Stimulated activated CD8-positive, alpha-beta memory T cell treated with anti-CD3 and anti-CD28 coated beads, Interleukin-15, amount 100 ng/mL, for 48 hours (primary cell): ENCODE measurements at places on chromosomes 4 and X.

DNA sequence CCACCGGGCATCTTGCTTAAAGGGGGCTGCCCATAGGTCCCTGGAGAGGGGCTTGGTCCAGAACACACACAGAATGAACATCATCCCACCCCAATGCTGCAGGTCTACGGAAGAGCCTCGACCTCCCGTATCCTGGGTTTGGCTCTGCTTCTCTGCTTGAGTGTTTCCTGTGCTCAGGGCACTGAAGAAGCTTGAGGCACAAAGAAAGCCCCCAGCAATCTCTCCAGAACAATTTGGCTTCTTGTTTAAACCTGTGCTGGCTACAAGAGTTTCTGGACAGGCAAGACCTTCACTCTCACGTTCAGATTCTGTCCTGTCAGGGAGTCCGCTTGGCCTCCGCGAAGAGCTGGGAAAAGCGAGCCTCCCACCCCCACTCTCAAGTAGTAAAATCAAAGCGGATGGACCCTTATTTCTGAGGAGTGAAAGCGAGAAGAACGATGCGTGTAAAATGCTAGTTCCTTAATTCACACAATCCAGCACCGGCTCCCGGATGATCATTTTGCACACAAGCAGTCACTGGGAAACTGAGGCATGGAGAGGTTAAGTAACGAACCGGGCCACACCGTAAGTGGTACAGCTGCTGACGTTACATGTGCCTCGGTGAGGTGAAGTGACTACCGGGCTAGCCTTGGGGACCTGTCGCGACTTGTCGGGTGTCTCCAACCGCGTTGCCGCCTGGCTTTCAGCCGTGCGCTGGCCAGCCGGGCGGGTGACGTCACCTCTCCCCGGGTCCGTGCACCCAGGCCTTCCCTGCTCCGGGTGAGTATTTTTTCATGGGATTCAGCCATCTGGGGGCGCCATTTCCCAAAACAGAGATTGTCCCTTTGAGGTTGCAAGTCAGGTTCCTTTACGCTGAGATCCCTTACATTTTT lies 3.1 kb upstream of the SFRP2 start:
- no peak for DNase-seq

- no peak for DNase-seq
Measured at GRCh38 chrX:96372313-96373046, 312.2 kb upstream of the DIAPH2 start.

- DNase-seq, result no peak
Measured at GRCh38 chr4:90124276-90124675, 2.9 kb upstream of the CCSER1 start.

DNA sequence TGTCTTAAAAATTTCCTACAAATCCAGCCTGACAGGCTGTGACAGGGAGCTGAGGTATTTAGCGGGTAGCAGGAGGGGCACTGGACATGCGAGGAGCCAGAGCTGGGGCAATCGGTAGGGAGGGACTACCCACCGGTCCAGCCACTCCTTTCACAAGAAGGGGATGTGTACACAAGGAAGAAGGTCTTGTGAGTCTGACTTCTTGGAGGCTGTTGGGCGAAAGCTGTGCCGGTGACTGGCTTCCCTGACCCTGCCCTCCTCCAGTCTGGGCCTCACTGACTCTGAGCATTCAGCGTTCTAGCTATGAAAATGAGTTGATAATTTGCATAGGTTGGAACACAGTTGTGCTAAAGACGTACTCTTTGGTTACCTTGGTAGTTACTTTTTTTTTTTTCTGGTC lies 12.7 kb upstream of the CXCL8 start:
- no peak for DNase-seq

DNA sequence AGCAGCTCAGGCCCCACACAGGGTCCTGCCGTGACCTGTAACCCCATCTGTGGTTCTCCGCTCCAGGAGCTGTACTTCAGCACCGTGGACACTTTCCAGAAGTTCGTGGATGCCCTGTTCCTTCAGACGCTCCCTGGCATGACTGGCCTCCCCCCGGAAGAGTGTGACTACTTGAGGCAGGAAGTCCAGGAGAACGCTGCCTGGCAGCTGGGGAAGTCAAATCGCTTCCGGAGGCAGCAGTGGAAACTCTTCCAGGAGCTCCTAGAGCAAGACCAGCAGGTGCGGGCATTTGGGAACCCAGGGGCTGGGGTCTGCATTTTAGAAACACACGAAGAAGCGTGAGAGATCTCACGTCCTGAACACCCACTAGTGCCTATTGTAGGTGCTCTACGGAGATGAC lies 72.5 kb downstream of the EVC start:
- no peak for DNase-seq

DNA sequence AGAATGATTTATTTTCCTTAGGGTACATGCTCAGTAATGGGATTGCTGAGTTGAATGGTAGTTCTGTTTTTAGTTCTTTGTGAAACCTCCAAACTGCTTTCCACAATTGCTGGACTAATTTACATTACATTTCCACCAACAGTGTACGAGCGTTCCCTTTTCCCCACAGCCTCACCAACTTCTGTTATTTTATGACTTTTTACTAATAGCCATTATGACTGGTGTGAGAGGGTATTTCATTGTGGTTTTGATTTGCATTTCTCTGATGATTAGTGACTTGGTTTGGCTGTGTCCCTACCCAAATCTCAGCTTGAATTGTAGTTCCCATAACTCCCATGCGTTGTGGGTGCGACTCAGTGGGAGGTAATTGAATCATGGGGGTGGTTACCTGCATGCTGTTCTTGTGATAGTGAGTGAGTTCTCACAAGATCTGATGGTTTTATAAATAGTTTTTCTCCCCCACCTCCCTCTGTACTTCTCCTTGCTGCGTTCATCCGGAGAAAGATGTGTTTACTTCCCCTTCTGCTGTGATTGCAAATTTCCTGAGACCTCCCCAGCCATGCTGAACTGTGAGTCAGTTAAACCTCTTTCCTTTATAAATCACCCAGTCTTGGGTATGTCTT lies 95.1 kb downstream of the GBA3 start:
- DNase-seq, result no peak

- no peak for DNase-seq
Measured at GRCh38 chr4:10184041-10184440, 67.4 kb upstream of the WDR1 start.

GRCh38 chr4:16120720-16121119 lies 36.9 kb upstream of the PROM1 start:
- no peak for DNase-seq

- DNase-seq, result no peak
Measured at GRCh38 chr4:25320773-25321172, 8.2 kb downstream of the ZCCHC4 start.

DNA sequence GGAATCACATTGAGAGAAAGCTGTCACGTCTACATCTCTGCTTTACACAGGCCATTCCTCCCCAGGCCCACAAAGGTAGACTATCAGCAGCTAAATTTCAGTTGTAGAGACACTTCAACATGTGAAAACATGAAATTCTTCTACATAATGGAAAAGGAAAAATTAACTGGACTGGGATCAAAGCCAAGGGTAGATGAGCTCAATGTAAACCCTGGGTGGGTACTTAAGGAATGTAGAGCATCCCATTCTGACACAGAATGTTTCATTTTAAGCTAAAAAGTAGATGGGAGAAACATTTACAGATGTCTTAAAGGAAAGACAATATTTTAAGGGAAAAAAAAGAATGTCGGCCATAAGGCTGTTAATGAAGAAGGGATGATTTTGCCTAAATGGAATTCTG lies 51.3 kb upstream of the NPNT start:
- DNase-seq, result no peak

DNA sequence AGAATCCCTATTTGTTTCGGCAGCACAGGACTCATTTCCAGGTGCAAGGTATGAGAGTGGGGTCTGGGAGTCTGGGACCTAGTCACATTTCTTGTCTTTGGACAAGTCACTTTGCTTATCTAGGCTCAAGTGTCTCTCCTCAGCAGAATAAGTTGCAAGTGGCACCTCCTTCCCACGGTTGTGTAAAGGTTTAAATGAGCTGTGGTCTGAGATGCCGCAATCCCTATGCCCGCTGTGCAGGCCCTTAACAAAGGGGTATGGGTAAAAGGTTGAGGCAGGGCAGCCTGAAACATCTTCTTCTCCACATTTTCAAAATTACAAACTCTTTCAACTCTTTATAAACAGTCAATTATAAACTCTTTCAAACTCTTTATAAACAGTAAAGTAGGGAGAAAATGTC lies 93.7 kb downstream of the RTL5 start:
- no peak for DNase-seq

DNA sequence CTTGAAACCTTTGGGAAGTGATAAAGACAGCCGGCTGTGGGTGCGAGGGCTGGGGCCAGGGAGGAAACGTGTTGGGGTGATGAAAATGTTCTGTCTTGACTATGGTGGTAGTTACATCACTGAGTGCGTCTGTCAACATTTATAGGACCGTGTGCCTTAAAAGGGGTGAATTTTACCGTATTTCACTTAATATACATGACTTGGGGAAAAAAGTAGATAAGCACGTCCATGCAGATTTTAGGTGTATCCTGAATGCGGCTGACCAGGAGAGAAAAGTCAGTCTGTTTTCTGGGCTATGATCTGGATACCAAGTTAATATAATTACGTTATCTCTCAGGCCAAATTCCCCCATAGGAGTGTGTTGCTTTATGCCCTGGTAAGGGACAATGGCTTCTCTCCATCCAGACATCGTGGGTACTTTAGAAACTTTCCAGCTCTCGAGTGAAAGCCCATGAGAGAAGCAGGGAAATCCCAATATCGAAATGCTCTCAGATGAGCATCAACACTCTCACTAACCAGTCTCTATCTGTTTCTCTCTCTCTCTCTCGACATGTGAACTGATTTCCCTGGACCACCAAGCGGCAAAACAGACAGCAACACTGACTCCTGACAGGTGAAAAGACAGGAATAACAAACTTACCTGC lies 71.5 kb downstream of the IRF2 start:
- no peak for DNase-seq
